ENCODE measurements at places on chromosomes 16 and 17.

DNA sequence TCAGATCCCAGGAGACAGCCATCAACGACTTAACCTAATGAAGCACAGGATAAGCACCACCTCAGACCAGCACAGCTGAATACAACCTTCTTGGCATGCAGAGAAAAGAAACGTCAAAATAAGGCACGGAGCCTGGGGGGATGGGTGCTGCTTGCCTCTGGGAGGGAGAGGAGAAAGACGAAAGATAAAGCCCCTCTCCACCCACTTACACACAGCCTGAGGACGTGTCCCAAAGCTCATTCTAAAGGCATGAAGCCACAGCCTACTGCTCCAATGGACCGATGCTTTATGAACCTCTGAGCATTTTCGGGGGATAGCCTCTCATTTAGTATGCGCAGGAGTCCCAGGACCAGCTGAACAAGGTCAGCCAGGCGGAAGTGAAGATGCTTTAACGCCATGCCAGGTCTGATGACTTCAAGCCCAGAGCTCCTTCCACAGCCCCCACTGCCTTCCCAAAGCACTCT, 31.1 kb downstream of the ST3GAL2 start:
- DNase-seq = no peak

GRCh38 chr16:1257561-1258224, 1.8 kb downstream of the TPSD1 start:
- DNase-seq = no peak

- no peak for DNase-seq
Observed at GRCh38 chr17:62178579-62178978, 113.5 kb upstream of the MED13 start.

GRCh38 chr17:34730816-34731215, 151.4 kb downstream of the TMEM132E start:
- DNase-seq = no peak

- DNase-seq = no peak
Observed at GRCh38 chr17:66459811-66460270, 157.4 kb downstream of the PRKCA start.

- DNase-seq = no peak
Observed at GRCh38 chr16:57685633-57686032, 9.0 kb upstream of the DRC7 start.

DNA sequence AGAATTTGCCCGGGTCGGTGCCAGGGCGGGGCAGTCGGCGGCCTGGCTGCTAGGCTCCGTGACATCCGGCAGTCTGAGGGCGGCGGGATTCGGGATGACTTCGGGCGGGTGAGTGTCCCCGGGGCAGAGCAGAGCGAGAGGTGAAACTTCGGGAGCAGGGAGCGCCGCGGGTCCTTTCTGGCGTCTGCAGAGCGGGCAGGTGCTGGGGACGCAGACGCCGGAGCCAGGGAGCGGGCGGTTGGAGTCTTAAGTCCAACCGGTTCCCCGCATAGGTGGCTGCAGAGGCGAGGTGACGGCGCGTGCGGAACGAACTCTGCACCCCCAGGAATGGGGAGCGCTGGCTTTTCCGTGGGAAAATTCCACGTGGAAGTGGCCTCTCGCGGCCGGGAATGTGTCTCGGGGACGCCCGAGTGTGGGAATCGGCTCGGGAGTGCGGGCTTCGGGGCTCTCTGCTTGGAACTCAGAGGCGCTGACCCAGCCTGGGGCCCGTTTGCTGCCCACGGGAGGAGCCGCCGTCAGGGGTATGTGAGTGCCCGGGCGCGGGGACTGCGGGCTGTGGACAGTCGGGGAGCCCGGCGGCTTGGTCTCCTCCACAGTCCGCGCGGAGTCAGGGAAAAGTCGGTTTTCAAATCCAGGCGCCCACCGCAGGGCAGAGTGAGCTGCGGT, at the start of gene B4GALNT2:
Gene B4GALNT2 (plus strand): TSS at position 71 of the 666 bp plus-strand sequence. CDS start 24 bp downstream, at position 95.
- DNase-seq = no peak

DNA sequence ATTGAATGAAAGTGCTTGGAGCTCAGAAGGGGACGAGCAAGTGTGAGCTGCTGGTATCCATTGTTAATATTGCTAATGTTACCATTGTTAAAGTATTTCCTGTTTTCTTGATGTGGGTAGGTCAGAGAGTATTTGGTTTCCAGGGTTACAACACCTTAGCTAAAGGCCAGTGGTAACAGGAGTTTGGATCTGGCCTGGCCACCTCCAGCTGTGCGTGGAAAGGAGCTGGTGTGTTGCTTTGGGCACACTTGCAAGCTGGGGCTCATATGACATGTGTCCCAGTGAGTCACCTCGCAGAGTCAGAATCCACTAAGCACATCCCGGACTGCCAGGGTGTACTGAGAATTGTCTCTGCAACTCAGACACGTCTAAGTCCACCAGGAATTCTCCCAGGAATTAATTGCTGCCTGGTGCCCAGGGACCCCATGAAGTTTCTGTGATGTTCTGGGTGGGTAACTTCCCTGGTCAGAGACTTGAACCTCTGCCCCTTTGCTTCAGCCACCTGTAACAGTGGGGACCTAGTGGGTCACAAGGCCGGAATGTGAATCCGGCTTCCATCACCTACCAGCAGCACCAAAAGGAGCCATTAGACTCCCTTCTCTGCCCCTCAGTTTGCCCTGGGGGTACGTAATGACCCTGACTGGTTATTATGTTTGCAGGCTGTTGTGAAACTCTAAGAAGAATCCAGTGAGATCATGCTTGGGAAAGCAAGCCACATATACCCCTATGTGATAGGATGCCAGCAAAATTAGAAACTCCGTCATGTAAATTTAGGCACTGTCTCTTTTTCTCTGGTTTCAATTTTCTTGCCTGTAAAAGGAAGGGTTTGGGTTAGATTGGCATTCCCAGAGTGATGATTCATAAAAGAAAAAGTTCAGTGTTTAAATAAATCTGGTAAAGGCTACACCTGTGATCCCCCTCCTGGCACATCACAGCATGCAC, 12.8 kb downstream of the SLC6A2 start:
- DNase-seq = no peak

GRCh38 chr16:68605746-68606145, 39.4 kb upstream of the CDH3 start:
- DNase-seq = no peak

DNA sequence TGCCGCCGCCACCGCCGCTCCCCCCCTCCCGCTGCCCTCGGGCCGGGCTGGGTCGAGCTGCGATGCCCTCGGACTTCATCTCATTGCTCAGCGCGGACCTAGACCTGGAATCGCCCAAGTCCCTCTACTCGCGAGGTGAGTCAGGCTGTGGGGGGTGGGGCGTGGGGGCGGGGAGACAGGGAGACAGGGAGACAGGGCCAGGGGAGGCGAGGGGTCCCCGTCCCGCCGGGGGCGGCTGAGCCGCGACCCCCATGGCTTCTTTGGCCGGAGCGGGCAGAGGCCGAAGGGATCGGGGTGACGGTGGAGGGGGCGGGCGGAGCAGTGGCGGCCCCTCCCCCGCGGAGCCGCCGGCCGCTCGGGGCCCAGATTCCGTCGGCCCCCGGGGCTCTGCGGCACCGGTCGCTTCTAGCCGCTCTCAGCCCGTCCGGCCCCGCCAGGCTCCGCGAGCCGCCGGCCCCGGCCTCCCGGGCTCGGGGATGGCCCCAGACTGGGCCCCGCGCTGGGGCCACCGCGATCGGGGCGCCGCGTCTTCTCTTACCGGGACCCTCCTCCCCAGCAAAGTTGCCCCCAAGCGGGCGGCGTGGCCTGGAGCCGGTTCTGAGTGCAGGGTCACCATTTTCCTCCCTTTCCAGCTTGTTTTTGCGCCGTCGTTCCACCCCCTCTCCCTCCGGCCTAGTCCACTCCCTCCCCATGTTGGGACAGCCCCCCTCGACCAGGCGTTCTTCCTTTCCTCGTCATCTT, 644 bp downstream of the NFAT5 start:
- peak; percentile 76 for DNase-seq

DNA sequence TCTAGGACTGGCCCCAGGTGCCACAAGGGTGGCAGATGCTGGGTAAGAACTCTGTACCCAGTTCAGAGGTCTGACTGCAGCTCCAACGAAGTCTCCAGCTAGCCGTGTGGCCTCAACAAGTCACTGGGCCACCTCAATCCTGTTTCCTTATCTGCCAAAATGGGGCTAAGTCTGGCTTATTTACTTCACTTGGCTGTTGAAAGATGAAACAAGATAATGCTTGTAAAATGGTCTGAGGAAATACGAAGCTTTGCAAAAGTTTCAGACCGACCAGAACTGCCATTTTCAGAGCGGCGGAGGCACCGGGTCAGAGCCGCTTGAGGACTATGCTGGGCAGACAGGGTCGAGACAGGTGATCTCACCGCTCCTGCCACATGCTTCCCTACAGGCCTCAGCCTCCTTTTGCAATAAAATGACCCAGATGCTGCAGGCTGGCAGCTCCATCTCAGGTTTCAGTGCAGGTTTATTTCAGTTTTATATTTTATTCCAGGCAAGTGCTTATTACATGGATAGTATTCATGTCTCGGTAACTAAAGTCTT, 17.2 kb downstream of the MNT start:
- peak; percentile 18 for DNase-seq

- no peak for DNase-seq
Observed at GRCh38 chr17:358491-359151, 6.0 kb upstream of the RPH3AL start.

- peak; percentile 82 for DNase-seq
Observed at GRCh38 chr17:41785091-41785858, 1.2 kb downstream of the JUP start.

GRCh38 chr17:17840751-17841591, 4.2 kb upstream of the SREBF1 start:
- DNase-seq = peak; percentile 52

DNA sequence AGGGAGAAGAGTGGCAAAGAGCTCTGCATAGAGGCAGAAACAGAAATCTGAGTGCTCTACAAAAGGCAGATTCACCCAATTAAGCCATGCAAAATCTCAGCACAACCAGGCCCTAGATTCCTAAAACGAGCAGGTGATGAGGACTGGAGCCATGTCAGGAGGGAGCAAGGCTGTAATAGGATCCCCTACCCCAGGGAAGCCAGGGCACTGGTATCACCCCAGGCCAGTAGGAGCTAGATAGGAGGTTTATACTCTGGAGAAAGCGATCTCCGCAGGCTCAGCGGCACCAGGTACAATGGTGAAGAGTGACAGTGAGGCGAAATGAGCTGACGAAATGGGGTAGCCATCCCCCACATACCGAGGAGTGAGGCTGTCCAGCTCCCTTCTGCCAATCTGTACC, 171.5 kb downstream of the PARN start:
- DNase-seq = no peak

- no peak for DNase-seq
Observed at GRCh38 chr17:71464751-71465150, 656.1 kb upstream of the SOX9 start.

- no peak for DNase-seq
Observed at GRCh38 chr17:43661699-43662412, at the start of gene MEOX1. TSS of gene MEOX1 (minus strand) at chr17:43661922. CDS start at chr17:43661534, 388 bp downstream.

All from OCI-M1 (cell line).